ENCODE measurements at places on chromosomes 1 and 21.

DNA sequence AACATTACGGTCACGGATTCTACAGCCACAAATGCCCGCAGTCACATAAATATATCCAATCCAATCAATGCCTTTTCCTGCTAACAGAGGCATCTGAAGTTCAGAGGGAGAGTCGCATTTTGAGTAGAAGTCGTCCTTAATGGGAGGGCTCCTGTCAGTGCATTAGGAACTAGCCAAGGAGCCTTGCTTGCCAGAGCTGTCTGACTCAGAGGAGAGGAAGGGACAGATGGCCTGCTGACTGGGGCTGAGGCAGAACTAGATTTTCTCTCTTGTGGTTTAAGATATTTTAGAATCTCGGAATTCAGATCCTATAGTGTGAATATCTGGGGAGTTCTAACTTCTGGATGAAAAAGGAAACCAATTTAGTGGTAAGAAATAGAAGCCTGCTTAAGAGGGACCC, 10.6 kb downstream of the XKR8 start:
- no peak for DNase-seq

DNA sequence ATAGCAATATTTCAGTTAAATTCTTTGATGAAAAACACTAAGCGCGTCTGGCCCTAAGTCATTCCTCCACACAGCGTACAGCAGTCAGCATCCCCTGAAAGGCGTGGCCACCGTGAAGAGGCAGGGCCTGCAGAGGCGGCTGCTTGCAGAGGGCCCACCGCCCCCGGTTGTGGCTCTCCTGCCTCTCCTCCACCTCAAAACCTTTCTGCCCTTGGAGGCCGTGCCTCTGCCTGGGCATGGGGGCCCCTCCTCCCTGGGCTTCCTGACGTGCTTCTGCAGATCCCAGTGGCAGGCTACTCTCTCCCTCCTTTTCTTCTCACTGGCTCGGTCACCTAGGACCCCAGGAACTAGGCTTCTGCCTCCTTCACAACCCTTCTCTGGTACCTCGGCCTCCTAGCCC, 16.2 kb downstream of the CLSTN1 start:
- no peak for DNase-seq

- DNase-seq, result no peak
These were observed 15.0 kb upstream of the THEM5 start for GRCh38 chr1:151868486-151868885.

DNA sequence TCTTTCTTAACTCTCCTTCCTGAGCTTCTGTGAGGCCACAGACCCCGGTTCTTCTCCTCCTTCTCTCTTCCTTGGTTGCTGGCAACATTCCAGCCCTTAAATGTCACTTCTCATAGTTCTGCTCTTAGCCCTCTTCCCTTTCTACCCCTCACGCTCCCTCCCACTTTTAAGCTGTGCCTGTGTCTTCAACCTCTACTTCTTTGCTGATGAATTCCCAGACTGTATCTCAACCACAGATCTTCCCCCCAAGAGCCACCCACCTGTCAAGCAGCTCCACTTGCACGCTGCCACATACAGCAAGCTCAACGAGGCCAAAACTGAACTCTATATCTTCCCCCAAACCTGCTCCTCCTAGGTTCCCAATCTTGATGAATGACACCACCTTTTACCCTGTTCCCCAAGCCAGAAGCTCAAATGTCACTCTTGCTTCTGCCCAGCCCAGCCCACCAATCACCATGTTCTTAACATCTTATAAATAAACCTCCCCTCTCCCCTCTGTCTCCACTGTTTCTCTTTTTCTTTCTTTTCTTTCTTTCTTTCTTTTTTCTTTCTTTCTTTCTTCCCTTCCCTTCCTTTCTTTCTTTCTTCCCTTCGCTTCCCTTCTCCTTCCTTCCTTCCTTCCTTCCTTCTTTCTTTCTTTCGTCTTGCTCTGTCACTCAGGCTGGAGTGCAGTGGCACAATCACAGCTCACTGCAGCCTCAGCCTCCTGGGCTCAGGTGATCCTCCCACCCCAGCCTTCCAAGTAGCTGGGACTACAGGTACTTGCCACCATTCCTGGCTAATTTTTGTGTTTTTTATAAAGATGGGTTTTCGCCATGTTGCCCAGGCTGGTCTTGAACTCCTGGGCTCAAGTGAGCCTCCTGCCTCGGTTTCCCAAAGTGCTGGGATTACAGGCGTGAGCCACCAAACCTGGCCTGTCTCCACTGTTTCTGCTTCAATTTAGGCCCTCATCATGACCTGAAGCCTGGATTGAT, 19.8 kb upstream of the PTP4A2 start:
- peak; percentile 77 for DNase-seq

GRCh38 chr1:119550381-119550780, 43.4 kb downstream of the HSD3B1 start:
- no peak for DNase-seq

- no peak for DNase-seq
These were observed 6.6 kb upstream of the IFFO2 start for GRCh38 chr1:18962855-18963737.

DNA sequence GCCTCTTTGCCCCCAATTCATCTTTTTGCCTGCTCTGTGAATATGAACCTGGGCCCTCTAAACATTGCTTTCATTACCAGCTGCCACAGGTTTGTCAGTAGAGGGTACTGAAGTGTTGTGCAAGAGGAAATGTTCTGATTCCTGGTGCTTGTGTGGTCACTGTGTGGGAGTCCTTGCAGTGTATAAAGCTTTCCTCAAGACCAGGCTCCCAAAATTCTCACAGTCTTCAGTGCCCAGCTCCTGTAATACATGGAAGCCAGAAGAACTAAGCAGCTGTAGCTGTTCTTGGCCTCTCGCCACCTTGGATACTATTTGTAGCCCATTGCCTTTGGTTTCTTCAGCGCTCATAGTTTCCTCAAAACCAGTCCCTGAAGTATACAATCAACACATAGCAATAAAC, 1046.2 kb downstream of the BRINP3 start:
- no peak for DNase-seq

GRCh38 chr1:152519851-152520250, 5.6 kb downstream of the CRCT1 start:
- peak; percentile 82 for DNase-seq

GRCh38 chr1:30908696-30909364, at the start of gene SDC3:
Gene SDC3 (minus strand): TSS chr1:30908758. CDS start chr1:30908586, 172 bp downstream.
- DNase-seq, result peak; percentile 21

GRCh38 chr1:215113776-215114153, 31.2 kb downstream of the KCNK2 start:
- no peak for DNase-seq

DNA sequence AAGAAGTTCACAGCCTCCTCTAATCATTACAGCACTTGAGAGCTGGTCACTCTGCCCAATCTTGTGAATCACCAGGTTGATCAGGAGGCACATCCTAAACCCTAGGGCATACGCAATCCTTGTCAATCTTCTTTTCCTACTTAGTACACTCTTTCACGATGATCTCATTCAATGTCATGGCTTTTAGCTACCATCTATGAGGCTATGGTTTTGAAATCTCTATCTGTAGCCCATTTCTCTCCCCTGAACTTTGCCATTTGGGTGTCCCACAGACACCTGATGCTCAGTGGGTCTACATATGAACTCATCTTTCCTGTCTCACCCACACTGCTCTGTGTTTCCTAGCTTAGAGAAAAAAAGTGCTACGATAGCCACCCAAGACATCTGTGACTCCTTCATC, 1.9 kb upstream of the MED18 start:
- peak; percentile 36 for DNase-seq

- no peak for DNase-seq
These were observed 1.6 kb upstream of the HYI start for GRCh38 chr1:43455213-43455889.

DNA sequence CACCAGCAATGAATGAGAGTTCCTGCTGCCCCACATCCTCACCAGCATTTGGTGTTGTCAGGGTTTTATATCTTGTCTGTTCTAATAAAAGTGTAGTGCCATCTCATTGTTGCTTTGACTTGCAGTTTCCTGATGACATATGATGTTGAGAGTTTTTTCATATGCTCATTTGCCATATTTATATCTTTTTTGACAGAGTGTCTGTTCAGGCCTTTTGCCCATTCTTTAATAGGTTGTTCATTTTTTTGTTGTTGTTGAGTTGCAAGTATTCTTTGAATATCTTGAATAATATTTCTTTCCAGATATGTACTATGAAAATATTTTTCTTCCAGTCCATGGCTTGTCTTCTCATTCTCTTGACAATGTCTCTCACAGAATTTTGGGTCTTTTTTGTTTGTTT, 111.7 kb upstream of the KCNJ15 start:
- no peak for DNase-seq

DNA sequence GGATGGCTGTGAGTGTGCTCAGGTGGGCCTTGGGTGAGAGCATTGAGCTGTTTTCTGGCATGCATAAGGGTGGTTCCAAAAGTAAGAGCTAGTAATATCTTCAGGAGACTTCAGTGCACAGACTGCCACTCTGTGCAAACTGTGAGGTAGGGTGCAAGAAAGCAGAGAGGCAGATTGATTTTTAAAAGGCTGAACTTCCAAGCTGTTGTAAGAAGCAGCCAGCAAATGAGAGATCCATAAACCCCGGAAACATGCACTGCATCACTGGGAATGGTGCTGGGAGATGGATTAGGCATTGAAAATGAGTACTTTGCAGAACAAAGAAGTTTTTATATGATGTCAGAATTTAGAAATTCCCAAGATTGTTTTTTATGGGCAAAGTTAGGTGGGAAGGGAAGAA, 255.4 kb downstream of the TNR start:
- no peak for DNase-seq

DNA sequence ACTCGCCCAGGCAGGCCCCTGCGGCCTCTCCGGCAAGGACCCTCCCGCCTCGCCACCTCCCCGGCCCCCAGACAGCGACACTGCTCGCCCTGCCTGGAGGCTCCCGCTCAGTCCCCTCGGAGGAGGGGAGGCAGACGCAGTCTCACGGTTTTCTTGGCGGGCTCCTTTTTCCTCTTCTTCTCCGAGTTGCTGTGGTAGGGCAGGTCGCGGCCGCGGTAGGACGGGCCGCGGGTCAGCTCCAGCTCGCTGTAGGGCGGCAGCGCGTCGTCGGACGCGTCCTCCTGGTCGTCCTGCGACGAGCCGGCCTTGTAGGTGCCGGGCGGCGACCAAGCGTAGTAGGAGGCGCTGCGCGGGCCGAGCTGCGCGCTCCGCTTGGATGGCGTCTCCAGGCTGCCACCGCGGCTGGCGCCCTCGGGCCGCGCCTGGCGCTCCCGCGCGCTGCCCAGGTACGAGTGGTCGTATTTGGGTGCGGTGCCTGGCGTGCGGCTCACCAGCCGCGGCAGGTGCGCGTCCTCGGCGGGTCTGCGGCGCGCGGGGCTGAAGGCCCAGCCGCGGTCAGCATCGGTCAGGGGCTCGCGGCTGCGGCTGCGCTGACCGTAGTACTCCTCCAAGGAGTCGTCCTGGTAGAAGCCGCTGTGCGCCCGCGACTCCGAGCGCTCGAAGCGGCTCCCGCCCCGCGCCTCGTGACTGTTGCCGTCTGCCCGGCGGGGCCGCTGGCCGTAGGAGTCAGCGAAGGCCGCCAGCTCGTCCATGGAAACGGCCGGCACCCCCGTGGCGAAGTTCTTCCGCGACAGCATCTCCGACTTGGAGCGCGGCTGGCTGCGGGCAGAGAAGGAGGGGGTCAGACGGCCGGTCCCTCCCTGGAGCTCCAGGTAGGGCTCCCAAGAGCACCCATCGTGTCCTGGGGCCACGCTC, 44.8 kb upstream of the TADA1 start:
- no peak for DNase-seq

- no peak for DNase-seq
These were observed 16.3 kb downstream of the ACBD6 start for GRCh38 chr1:180486092-180486491.

GRCh38 chr1:217090060-217090911, 367.1 kb upstream of the ESRRG start:
- no peak for DNase-seq

GRCh38 chr1:7119156-7119555, 333.9 kb downstream of the CAMTA1 start:
- no peak for DNase-seq

GRCh38 chr1:84450910-84451309, 28.2 kb upstream of the RPF1 start:
- peak; percentile 81 for DNase-seq

DNA sequence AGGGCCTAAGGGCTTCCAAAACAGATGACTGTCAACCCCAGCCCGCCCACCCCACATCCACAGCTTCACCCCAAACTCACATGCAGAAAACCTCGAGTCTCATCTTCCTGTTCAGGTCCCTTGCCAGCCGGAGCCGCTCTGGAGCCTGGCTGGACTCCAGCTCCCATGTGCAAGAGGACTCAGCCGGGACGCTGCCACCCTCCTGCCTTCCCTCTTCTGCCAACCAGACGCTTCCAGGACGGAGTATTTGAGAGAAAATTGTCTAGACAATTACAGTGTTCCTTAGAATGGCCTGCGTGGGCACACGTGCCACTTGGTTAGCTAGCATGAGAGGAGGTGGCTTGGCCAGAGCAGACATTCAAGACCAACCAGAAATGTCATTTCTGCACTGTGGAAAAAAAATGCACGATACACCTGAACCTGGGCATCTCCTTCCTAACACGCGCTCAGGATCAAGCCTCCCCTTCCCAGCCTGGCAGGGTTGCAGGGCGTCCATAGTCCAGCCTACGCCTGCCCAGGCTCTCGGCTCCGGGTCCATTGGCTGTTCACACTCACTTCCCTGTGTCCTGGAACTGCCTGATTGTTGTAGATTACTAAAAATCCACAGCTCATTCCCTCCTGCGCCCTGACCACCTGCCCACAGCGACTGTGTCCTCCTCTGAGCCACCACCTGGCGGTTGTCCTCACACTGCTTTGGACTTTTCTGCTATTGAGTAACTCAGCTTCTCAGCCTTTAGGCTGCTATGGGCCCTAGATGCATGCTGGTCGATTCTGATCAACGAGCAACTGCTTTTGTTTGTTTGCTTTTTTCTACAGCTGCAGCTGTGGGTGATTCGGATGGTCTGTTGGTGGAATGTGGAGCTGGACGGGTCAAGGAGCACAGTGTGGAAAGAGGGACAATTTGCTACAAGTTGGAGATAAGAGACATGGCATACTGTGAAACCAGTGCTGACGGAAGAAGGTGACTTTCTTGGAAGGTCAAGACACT, at the start of gene CLDN14:
CLDN14 (minus strand) TSS at position 708 of the 988 bp plus-strand sequence. CDS start 18,427 bp downstream, outside the sequence.
- no peak for DNase-seq

- no peak for DNase-seq
These were observed 61.8 kb upstream of the LRRC8D start for GRCh38 chr1:89759036-89759435.

DNA sequence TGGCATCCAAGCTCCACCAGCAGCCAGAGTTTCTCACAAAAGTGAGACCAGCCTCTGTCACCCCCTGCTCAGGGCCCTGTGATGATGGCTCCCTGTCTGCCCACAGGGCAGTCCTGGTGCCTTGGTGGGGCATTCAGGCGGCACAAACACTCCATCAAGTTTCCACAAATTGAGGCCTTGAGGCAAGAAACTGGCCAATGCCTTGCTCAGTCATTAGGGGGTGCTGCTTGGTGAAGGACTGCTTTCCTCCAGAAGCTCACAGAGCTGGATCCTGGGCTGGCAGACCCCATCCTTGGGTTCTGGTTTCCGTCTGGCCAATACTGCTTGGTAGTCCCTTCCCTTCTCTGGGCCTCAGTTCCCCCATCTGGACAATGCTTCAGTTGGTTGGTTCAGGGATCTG, 12.5 kb upstream of the AHDC1 start:
- no peak for DNase-seq

- no peak for DNase-seq
These were observed 2.7 kb downstream of the MLLT11 start for GRCh38 chr1:151062741-151063371.
